ENCODE measurements at places on chromosomes 12 and 14.

DNA sequence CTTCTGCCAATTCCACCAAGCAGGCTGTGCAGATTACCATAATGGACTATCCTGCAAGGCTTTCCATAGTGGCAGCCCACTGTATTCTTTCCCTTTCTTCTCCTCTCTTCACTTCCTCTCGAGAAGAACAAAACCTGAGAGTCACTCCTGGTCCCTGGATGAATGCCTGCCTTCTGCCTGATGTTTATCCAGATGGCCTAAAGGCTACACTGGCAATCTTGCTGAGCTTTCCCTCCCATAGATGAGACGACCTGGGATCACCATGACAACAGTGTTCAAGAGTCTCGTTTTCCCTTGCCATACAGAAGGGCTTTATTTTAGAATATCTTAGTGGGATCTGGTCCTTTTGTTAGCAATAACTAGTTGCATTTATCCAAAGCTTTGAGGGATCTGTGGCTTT lies 142.3 kb downstream of the RTN1 start:
- DNase-seq: no peak

DNA sequence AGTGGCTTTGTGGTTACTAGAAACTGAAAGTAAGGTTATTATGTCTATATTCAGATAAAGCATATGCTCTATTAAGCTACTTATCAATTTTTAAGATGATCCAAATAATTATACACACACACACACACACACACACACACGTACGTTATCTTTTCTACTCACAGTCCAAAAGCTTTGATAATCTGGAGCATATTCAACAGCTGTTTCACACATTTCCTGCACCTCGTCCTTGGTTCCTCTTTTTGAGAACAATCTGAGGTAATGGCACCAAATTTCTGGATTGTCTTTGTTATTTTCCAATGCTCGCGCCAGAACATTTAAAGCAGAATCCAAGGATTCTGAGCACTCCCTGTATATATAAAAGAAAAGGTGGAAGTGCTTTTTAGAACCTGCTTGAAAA lies 37.5 kb downstream of the ZFC3H1 start:
- no peak for DNase-seq

- DNase-seq: no peak
Observed at GRCh38 chr12:3319723-3320492, 171.1 kb upstream of the PRMT8 start.

- peak; percentile 52 for DNase-seq
Observed at GRCh38 chr12:117441751-117442150, 80.3 kb upstream of the NOS1 start.

DNA sequence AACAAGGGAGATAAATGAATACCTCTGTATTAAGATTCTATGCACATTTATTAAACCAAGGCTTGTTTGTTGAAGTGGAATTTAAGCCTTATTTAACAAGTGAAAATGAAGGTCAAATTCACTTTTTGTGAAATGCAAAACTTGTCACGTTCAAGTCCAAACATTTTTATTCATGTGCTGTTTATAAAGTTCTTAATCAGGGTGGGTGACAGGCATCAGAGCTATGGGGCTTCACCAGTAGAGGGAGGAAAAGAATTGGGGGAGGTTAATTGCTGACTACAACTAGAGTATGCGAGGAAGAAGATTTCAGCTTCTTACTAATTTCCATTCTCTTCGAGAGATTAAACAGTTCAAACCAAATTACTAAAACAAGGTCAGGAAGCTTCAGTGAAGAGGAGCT lies 9.7 kb downstream of the MOK start:
- no peak for DNase-seq

DNA sequence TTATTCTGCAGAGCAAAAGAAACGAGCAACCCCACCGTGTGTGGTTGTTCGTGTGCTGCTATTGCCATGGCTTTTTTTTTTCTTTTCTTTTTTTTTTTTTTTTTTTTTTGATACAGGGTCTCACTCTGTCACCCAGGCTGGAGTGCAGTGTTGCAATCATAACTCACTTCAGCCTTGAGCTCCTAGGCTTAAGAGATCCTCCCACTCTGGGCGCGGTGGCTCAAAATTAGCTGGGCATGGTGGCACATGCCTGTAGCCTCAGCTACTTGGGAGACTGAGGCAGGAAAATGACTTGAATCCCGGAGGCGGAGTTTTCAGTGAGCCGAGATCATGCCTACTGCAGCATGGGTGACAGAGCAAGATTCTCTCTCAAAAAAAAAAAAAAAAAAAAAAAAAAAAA lies 144.2 kb downstream of the ESR2 start:
- no peak for DNase-seq

DNA sequence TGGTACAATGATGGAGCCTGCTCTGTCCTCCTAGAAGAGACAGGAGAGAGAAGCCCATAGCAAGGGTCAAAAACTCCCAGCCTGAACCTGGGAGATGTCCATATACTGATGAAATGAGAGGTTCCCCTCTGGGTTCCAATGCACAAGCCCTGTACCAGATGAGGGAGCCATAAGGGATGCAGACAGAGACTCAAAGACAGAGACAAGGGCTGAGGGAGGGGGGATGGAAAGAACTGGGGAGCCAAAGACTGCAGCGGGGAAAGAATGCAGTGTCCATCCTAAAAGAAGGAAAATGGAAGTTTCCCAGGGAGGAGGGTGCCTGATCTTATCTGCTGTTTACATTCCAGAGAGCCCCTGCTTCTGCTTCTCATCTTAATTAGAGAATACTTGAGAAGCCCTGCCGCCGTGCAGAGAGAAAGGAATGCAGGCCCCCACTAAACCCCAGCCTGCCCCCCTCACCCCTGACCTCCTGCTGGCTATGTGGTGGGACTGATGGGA lies 27.7 kb downstream of the KRT18 start:
- no peak for DNase-seq

DNA sequence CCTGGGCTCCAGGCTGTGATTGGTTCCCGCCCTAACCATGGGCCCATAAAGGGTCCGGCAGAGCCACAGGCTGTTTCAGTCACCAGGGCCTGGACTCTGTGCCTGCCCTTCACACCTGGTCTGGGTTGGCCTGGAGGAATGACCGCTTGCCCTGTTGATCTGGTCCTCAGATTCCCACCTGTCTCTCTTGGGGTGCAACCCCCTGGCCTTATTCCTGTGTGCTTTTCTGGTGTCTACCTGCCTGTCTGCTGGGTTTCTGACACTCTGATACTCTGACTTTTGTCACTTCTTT lies 2.9 kb upstream of the KRT83 start:
- no peak for DNase-seq

DNA sequence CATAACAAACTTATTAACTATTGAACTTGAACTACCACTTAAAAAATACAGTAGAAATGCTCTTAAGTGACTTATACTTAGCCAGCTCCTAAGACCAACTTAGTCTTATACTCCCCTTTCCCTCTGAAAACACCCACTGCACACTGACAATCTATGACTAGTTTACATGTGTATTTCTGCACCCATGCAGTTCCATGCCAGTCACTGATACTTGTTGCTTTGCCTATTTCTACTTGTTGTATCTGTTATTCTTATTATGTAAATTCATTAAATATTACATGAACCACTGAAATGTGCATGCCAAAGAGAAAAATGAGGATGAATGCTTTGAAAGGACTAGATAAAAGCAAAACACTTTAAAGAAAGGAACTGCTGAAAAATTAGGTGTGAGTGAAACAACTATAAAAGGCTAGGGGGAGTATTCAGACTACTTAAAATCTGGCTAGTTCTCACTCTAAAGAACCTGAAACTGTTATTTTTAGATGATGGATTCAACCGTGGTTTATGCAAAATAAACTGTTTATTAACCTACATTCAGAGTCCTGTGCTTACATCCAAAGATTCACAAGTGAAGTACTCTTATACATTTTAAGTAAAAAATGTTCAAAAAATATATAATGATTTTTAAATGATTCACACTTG lies 74.7 kb downstream of the RPS6KA5 start:
- DNase-seq: no peak

DNA sequence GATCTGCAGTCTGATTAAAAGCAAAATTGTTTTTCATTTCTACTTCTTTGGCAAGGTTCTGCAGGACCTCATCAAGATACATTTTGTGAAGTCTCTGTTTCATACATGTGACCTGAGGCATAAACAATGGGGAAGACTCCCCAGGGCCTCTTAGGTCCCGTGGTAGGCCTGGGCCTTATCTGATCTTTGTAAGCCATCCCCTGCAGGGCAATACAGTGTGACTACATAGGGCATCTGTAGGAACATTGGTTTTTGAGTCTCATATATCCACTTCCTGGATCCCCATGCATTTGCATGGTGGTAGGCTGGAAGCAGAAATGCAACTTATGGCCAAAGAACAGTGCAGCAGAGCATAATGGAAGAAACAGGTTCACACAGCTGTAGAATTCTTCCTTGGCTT lies 6.0 kb downstream of the FAR2 start:
- no peak for DNase-seq

GRCh38 chr14:70333289-70333688 lies 26.2 kb downstream of the COX16 start:
- DNase-seq: no peak

Data from C1 segment of cervical spinal cord (tissue), 14 donors.